ENCODE measurements at places on chromosomes 7 and 10.

DNA sequence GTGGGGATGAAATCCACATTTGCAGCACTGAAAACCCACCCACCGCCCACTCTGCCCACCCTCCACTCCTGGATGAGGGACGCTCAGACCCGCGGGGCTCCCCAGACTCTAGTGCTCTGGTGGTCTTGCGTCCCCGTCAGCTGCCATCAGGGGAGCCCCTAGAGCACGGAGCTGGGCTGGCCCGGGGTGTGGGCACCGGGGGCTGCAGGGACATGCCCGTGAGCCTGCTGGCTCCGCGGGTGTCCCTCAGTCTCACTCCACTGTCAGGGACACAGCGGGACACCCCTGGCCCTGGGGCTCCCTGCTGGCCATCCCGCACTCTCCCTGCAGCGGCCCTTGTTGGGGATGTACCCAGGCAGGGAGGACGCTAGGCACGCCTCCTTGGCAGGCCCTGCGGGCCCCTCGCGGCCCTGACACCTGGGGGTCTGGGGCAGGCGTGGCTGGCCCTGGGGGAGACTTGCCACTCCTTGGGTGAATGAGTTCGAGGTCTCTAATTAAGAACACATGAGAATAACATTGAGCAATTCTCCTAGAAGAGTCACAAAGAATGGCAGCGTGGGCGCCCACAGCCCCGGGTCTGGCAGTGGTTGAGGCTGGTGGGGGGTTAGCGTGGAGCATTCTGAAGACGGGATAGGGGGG lies 64.2 kb downstream of the CFAP46 start:
- DNase-seq = no peak

GRCh38 chr7:39261771-39262170 lies 284.1 kb downstream of the POU6F2 start:
- DNase-seq = no peak

DNA sequence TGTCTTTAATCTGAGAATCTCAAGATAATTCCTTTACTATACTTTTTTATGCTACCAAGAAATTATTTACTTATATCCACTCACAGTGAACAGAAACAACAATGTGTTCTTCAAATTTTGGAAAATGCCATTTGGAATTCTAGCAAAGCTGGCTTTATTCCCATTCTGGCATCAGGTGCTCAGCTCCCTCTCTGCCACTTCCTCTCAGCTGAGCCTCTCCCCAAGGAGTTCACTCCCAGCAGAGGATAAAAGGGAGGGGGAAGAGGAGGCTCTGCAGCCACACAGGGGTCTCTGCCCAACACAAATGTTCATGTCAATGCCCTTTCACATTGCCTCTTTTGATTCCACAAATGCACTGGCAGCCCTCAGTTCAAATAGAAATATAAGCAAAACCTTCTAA lies 116.9 kb downstream of the CPEB3 start:
- no peak for DNase-seq

DNA sequence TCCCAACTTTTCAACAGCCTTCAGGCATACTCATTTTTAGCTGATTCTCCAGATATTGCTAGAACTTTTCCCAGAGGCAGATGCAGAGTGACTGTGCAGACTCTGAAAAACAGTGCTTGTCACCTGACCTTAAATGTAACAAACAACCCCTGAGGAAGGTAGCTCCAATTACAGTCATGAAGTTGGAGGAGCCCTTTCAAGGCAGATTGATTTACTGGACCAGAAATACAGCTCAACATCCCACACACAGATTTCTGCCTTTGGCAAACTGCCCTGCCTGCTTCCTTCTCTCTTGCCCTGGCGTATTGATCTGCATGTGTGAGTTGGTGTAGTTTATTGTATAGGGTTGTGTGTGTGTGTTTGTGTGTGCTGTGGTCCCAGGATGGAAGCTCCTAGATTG lies 38.5 kb downstream of the PYROXD2 start:
- DNase-seq = no peak

GRCh38 chr7:47377741-47378140 lies 204.2 kb downstream of the TNS3 start:
- DNase-seq = no peak

DNA sequence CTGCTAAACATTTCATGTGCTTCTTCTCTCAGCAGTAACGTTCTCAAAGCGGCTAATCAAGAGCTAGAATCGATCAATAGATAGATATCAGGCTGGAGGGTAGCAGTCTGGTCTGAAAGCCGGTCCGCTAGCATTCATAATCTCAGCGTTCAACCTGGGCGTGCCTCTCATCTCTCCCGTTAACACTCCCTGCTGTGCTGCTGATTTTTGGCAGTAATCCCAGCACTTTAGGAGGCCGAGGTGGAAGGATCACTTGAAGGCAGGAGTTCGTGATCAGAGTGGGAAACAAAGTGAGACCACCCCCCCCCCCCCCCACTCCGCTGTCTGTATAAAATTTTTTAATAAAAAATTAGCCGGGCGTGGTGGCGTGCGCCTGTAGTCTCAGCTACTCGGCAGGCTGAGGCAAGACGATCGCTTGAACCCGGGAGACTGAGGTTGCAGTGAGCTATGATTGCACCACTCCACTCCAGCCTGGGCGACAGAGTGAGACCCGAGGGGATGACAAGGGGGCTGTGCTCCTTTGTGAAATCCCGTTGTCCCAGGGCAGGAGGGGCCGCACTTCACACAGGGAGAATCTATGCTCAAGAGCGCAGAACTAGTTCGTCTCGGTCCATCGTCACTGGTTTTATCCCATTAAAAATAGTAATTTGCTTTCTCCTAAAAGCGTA lies 624 bp upstream of the CEP55 start:
- DNase-seq = no peak

DNA sequence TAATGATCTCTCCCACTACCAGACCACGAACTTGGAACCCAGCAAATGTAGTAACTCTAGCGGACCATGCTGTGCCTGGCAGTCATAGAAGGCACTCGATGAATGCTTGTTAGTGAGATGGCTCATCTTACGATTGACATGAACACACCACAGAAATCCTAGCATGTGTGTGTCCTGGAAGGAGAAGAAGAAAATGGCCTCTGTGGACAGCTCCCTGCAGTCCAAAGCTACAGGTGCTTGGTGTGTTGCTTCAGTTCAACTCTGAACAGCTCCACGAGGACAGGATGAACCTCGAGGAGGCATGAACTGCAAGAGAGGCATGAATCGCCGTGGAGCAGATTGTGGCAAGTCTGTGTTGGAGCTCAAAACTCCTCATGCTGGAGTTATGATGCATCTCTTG lies 93.5 kb downstream of the KLF6 start:
- no peak for DNase-seq

DNA sequence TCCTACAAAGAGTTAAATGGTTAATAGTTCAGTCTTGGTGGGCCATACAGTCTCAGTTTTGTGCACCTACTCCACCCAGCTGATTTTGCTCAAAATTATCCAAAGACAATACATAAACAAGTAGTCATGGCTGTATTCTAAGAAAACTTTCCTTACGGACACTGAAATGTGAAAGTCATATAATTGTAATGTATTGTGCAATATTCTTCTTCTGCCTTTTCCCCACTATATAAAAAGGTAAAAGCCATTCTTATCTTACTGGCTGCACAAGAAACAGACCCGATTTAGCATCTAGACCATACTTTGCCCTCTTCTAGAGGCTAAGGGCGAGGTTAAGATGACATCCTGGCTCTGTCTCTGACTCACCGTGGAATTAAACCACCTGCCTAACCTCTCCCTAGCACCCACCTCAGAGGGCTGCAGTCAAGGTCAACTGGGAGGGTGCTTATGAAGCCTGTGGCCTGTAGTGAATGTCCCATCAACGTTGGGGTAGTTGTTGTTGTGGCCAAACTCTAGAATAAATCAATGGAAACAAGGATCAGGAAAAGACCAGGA lies 63.8 kb upstream of the DOCK1 start:
- DNase-seq = no peak

GRCh38 chr7:21653623-21654022 lies 110.8 kb downstream of the DNAH11 start:
- no peak for DNase-seq

- DNase-seq = no peak
Observed at GRCh38 chr10:43195557-43195956, 57.3 kb downstream of the CSGALNACT2 start.

- DNase-seq = no peak
Observed at GRCh38 chr7:25643286-25643685, 415.0 kb upstream of the NPVF start.

- no peak for DNase-seq
Observed at GRCh38 chr10:10617686-10618085, 400.0 kb upstream of the CELF2 start.

DNA sequence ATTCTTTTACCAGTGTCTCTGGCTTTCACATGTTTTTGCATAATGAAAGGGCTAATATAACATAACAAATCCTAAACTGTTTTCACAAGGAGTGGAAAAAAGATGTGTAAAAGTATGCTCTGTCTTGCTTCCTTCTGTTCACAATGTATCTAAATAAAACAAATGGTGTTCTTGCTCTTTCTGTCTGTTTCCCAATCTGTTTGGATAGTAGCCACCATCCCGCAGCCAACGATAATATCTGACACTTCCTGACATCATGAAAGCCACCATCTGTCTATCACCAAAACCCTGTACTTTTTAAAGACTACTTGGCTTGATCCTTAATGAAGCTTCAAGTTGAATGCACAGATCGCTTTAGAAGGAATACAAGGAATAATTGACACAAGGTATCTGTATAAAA lies 246.2 kb downstream of the ETV1 start:
- no peak for DNase-seq

DNA sequence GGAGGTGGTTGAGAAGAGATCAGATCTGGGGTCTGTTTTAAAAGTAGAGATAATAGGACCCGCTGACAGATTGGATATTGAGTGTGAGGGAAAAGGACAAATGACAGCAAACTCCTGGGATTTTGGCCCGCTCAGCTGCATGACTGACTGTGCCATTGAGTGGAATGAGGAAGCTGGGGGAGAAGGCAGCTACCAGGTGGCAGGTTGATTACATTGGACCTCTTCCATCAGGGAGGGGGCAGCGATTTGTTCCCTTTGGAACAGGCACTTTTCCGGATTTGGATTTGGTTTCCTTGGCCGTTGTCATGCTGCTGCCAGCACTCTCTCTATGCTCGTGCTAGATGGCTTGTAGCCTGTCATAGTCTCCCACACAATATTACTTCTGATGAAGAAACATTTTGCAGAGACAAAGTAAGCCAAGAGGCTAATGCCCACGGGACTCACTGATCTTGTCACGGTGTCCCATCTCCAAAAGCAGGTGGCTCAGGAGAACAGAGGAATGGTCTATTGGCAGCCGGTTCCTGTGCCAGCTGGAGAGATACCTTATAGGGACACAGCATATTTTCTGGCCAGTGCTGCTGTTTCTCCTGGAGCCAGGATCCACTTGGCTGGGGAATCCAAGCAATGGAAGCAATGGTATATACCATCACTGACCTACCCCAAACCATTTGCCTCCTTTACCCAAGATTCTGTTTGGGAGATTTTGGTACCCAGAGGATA lies 69.1 kb upstream of the WAC start:
- no peak for DNase-seq

DNA sequence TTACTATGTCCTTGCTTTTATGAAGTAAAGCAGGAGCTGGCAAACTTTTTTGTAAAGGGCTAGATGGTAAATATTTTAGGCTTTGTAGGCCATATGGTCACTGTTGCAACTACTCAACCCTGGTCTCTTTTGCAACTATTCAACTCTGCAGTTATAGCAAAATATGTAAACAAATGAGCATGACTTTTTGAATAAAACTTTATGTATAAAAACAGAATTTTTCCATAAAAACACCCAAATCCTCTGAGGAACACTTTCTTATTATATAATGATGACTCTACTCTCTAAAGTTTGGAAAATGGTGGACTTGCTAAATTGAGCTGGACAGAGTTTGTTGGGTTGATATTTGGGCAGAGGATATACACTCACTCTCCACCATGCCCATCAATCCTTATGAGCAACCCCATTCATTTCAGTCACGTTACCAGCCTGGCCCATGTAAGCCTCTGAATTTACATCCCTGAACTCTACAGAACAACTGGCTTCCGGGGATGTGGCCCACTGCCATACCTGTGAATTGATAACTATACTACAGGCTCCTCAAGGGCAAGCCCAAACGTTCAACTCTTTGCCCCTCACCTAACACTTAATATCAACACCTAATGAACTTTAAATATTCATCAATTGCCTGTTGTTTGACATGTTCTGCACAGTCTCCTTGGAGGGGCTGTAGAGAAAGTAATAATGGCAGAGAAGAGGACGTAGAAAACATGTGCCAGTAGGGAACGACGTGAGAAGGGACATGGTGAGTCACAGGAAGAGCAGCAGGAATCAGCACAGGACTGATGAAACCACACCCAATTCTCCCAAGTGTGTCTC lies 37.6 kb downstream of the SGMS1 start:
- DNase-seq = no peak

DNA sequence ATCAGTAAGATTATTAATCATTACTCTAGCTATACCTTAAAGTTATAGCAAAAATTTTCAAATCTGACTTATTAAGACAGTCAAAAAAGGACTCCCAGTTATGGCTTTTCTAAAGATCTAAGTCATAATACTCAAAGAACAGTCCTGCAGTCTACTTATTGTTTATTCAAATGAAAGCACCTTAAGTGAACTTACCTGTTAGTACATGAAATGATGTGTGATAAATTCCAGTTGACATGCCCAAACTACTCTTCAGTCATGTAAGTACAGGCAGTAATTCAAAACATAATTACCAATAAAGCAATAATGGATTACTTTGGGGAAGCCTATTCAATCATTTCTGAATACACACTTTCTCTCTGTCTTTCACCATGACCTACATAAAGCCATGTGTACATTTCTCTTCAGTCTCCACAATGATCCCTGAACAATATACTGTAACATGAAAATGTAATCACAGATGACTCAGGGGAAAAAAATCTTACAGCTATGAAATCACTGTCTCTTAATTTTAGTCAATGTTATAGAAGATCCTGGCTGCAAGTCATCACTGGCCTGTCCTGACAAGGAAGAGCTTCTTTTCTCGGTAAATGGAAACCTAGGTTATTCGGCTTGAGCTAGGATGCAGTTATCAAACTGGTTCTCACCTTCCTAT lies 420.7 kb upstream of the LRRTM3 start:
- DNase-seq = no peak

- no peak for DNase-seq
Observed at GRCh38 chr7:27300421-27300820, 57.8 kb downstream of the EVX1 start.

All from NCI-H1930 (cell line).